Vagina (tissue), 2 donors: ENCODE measurements at places on chromosomes 7 and 10. TPM values are rescaled to one million over a fixed set of nuclear protein-coding genes. Genes with fewer than 3 reads are reported as not detected.

DNA sequence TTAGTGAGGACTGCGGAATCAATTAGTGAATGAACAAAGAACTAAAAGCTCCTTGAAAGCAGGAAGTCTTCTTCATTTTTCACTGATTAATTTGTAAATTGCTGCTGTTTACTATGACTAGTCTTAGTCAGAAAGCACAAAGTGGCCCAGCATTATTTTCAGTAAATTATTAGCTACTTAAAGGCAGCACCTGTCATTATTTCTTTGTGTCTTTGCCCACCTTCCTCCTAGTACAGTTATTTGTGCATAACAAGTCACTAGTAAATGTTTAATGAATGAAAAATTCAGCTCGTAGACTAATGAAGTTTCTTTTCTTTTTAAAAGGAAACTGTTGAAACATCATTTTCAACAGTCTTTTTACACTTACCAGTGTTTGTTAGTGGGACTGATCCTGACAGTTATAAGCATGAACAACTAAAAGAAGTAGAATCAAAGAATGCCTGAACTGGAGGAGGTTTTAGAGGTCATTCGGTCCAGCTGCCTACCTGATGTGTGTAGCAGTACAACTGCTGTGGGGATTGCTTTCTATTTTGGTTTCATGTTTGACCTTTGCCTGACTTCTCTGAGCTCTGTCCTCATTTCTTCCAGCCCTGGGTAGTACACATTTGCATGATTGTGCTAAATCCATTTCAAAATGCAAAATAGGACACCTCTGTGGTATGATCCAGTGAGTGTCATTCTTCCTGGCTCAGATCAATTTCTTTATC is 140.0 kb upstream of the PHYHIPL start:
- DNase-seq, result no peak

DNA sequence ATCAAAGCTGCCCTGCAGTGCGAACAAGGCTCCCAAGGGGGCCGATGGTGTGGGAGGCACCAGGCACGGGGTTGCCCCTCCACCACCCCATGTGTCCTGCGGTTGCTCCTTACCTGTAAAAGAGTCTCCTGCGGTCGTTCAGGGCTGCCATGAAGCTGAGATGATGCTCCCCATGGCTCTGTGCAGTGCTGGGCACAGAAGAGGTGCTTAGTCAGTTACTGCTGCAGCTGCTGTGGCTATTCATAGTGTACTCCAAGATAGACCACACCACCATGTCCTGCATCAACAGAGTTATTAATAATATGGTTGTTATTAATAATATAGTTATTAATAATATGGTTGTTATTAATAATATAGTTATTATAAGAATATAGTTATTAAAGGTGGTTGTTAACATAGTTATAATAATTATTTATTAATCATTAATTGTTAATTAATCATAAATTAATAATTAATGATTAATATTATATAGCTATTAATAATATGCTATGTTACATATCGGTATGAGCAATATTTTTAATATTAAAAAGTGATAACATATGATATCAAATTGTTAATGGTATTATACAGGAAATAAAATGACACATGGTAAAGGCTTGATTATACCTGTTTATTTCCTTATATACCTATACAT is 97.0 kb upstream of the PFKP start:
- DNase-seq, result no peak

Gene CHN2
- total RNA-seq, result 11.0 TPM

Gene CPN1
- total RNA-seq, result not detected

Gene AZGP1
- 2.7 TPM for total RNA-seq

- DNase-seq, result no peak
These were observed 325.9 kb upstream of the FZD1 start for GRCh38 chr7:90938371-90938770.

DNA sequence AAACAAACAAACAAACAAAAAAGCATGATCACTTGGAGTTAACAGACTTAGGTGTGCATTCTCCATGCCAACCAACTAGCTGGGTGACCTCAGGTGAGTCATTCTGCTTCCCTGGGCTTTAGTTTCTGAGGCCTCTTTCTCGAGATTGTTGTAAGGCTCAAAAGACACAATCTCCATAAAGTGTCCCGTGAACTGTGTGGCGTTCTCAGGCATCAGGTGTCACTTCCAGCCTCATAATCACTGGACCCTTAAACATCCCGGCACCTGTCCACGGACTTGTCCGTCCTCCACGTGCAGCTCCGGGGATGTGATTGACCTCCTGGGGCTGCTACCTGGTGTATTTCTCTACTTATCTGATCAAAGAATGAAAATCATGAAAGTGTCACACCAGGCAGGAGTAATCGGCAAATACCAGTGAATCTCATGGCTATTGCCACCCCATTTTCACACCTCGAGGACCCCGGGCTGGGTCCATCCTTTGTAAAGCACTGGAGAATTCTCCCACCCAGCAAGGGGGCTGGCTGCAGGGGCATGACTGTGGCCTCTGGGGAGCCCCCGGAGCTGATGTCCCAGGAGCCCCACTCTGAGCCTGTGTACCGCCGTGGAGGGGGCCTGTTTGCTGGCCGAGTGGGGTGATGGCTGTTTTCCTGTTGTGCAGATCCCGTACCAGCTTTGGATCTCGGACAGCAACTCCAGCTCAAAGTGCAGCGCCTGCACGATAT is 189.8 kb upstream of the SH2B2 start:
- DNase-seq, result peak; percentile 34

Gene ICA1
- 25.5 TPM for total RNA-seq

Gene CDC14C
- not detected for total RNA-seq

- DNase-seq, result no peak
These were observed 160.2 kb downstream of the JAZF1 start for GRCh38 chr7:28020302-28020940.

GRCh38 chr7:42596737-42597136 is 315.1 kb downstream of the C7orf25 start:
- DNase-seq, result no peak

Gene BAIAP2L1
- total RNA-seq, result 17.2 TPM

GRCh38 chr7:67463983-67464382 is 467.4 kb downstream of the TYW1 start:
- no peak for DNase-seq

- DNase-seq, result no peak
These were observed 666 bp downstream of the TMEM139 start for GRCh38 chr7:143285470-143285778.

- DNase-seq, result no peak
These were observed 23.4 kb downstream of the TAS2R16 start for GRCh38 chr7:122972056-122972455.

- no peak for DNase-seq
These were observed 299.9 kb downstream of the ABCA13 start for GRCh38 chr7:48471196-48471595.

DNA sequence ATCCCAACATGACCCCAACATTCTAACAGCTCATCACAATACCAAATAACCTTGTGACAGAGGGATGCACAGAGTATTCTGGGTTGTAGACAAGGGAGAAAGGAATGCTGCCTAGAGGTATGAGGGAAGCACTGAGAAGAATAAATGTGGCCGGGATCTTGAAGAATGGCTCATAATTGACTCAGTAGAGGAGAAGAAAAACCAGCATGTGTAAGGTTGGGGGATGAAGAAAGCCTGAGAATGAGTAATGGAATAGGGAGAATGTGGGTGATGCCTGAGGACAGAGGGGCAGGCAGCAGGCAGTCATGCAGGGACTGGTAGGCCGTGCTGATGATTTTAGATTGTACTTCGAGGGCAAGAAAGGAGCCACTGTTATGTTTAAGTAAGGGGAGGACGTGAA is 75.4 kb upstream of the ELMO1 start:
- DNase-seq, result no peak

DNA sequence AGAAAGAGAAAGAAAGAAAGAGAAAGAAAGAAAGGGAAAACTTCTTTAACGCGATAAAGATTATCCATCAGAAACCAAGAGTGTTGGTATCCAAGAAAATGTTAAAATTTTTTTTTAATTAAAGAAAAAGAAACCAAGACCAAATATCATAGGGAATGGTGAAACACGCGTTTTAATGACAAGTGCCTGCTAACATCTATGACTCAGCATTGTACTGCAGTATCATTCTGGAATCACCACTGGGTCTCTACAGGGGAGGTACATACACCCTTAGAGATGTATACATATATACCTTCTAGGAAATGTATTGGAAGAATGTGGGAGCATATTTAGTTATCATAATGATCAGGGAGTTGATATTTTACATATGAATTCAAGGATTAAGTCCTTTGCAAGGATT is 32.1 kb upstream of the PIK3AP1 start:
- DNase-seq, result no peak

Gene CSTF2T
- total RNA-seq, result 12.0 TPM

Gene PCLO
- total RNA-seq, result 10.8 TPM

DNA sequence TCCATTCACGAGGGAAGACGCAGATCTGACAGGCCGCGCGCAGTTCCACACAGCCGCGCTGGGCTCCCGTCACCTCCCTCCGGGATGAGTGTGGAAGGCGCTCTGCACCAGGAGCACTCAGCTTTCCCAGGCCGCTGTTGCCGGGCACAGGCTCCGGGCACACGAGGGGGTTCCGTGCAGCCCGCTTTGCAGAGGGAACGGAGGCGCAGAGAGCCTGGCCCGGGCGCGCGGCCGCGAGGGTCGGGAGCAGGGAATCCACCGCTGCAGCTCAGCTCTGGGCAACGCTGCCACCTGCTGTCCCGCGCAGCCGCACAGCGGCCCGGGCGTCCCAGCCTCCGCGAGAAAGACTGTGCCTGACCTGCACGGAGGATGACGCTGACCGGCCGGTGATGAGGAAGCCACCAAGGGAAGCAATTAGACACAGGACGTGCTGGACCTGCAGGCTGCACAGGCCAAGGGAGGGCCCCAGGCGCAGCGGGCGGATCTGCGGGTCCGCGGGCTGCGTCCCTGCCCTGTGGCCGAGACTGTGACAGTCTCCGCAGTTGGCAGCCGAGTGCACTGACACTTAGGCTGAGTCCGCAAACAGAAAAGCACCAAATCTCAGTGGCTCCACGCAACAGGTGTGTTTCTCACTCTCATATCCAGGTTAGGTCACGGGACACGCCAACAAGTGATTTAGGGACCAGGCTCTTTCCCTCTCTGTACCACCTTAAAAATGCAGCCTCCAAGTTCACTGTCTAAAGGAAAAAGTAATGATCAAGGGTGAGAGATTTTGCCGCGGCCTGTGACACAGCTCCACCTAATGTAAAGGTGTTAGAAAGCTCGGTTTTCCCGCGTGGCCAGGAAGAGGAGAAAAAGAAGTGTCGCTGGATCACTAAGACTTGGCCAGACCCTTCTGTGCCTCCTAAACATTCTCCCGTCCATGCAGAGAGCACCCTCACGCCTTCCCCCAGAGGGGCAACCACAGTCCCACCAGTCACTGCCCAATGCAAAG is 94.5 kb downstream of the SEC61G start:
- DNase-seq, result no peak

- no peak for DNase-seq
These were observed 1404.2 kb upstream of the CELF2 start for GRCh38 chr10:9613338-9614075.
